ENCODE measurements at places on chromosomes 7 and 10. TPM values are rescaled to one million over a fixed set of nuclear protein-coding genes. Genes with fewer than 3 reads are reported as not detected.

Gene SEC61G
- 292 TPM for total RNA-seq

Gene CFAP70
- total RNA-seq = 2.9 TPM

Gene TCAF2
- 1.9 TPM for total RNA-seq

Gene HIPK2
- total RNA-seq = 54.5 TPM

DNA sequence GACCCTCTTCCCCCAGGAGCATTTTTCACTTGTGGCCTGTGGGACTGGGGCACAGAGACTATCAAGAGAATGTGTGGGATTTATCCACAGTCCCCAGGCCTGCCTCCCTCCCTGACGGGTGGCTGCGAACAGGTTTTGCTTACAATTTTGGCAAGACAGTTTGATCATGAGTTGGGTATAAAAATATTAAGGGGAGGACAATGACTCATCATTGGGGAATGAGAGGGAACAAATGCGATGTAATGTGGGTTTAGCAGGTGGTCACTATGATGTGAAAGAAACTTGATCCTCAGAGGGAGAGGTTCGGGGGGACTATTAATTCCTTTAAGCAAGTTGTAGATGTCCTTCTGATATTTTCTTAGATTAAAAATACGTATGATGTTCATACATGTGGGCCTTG is 52.2 kb downstream of the EMX2 start:
- DNase-seq = no peak

DNA sequence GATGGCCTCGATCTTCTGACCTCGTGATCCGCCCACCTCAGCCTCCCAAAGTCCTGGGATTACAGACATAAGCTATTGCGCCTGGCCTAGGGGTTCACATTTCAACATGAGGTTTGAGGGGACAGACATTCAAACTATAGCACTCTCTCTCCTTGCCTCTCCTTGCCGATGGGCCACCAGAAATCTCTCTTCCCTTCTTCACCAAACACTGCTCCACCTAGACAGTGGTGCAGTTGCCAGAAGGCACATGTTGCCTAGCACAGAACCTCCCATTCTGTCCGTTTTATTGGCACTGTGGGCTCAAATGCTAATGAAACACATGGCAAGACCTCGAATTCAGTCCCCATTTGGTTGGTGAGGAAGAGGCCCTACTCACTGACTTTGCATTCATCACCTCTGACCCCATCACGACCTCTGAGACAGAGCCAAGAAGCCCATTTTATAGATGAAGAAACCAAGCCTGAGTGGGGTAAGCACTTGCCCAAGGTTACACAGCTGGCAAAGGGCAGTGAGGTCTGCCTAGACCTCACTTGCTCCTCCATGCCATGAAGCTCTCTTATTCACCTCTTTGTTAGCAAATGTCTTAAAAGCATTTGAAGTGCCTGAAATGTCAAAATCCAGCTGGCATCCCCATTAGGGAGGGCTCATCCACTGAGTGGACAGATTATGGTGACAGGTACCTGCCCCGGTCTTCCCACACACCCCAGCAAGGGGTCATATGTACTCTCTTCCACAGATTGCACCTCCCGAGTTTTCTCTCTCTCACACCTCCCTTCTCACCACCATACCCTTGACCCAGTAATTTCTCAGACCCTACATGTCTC is 34.0 kb downstream of the GPRIN2 start:
- peak; percentile 20 for DNase-seq

DNA sequence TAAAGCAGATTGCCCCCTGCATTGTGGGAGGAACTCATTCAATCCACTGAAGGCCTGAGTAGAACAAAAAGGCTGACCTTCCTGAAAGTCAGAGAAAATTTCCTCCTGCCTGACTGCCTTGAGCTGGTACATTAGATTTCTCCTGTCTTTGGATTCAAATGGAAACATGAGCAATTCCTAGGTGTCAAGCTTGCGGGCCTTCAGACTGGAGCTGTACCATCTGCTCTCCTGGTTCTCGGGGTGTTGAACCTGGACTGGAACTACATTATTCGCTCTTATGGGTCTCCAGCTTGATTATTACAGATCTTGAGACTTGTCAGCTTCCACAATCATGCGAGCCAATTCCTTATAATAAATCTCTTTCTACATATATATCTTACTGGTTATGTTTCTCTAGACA is 173.6 kb upstream of the STEAP4 start:
- DNase-seq = no peak

- no peak for DNase-seq
Measured at GRCh38 chr10:29980084-29980483, 79.3 kb downstream of the JCAD start.

GRCh38 chr10:77319557-77319956 is 318.1 kb downstream of the KCNMA1 start:
- no peak for DNase-seq

DNA sequence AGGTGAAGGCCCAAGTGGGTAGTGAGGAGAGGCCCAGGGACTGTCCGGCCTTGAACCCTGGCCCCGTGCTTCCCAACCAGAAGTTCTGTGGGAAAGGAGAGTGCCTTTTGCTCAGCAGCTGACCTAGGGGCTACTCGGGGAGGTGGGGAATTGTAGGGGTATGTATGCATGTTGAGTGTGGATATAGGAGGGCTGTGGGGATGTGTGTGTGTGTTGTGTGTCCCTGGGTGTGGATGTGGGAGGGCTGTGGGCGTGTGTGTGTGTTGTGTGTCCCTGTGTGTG is 12.2 kb downstream of the EPHB6 start:
- no peak for DNase-seq

DNA sequence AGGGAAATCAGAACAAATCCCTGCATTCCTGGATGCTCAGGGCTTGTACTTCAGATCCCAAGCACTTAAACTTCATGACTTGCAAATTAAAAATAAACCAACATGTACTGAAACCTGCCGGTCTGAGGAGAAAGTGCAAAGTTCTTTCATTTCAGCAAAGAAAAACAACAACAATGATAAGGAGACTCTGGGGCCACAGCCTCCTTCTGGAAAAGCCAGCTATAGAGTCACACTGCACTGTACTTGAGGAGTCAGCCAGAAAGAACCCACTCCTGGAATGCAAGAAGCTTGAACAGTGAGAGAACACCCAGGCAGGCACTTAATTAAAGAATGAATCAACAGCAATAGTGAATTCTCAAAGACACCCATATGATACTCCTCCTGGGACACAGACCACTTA is 49.7 kb upstream of the TM9SF3 start:
- no peak for DNase-seq

GRCh38 chr10:16832351-16833080 is 15.3 kb upstream of the RSU1 start:
- no peak for DNase-seq
